Amniotic epithelial cell (primary cell): ENCODE measurements at places on chromosomes 12 and 14.

DNA sequence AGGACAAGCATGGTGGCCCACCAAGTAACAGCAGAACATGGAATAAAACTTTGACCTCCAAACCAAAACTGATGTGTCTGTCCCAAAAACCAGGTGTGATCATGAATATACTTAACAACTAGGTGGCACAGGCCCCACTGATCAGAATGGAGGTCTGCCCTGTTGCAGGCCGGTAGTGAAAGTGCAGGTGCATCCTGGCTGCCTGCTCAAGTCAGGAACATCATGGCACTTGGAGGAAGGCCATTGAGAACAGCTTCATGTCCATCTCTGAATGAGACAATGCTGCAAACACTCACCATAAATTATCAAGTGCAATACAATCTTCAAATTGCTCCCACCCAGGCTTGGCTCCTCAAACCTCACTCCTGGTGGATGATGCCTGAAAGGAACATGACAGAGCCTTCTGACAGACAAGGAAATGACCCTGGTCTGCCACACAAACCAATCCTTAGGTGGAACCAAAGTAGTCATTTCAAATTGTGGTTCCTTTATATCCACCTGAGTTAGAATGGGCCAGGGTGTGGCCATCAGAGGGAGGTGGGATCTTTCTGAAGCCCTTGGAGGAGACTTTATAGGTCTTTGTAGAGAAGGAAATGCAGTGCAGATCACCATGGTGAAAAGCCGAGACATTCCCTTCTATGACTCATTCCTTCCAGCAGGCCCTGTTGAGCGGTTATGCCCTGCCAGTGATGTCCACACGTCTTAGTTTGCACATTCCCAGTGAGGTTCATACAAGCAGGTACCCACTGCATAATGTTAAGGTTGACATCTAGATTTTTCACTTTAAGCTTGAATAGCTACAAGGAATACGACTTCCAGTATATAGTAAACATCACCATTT is 36.0 kb downstream of the EGLN3 start:
- DNase-seq, result peak; percentile 90

GRCh38 chr14:96574633-96575632 is 72.8 kb downstream of the PAPOLA start:
- no peak for DNase-seq

DNA sequence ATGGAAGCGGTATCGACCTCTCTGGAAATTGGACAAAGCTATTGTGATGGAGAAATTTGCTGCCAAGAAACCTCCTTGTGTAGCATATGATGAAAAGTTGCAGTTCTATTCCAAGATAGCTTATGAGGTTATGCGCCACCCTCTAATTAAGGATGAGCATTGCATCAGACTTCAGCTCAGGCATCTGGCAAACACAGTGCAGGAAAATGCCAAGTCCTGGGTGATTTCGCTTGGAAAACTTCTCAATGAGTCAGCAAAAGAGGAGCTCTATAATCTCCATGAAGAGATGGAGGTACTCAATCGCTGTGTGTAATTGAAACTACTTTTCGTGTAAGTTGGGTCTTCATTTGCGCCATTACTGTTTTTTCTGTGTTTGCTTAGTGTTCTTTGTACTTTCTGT is 51.2 kb downstream of the DNAH10 start:
- DNase-seq, result peak; percentile 73

DNA sequence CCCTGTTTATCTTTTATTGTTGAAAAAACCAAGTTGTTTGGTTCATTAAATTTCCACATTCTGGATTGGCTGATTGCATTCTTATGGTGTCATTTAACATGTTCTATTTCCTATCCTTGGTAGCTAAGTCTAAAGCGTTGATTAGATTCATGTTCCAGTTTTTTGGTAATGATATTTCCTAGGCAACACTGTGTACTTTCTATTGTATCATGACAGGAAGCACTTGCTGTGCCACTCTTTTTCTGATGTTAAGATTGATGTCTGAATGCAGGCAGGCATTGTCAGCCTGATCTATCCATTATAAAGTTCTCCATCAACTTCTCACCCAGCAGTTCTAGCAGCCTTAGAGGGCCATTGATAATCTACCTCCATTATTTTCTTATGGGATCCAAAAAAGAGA is 91.1 kb upstream of the ARID2 start:
- DNase-seq, result no peak

DNA sequence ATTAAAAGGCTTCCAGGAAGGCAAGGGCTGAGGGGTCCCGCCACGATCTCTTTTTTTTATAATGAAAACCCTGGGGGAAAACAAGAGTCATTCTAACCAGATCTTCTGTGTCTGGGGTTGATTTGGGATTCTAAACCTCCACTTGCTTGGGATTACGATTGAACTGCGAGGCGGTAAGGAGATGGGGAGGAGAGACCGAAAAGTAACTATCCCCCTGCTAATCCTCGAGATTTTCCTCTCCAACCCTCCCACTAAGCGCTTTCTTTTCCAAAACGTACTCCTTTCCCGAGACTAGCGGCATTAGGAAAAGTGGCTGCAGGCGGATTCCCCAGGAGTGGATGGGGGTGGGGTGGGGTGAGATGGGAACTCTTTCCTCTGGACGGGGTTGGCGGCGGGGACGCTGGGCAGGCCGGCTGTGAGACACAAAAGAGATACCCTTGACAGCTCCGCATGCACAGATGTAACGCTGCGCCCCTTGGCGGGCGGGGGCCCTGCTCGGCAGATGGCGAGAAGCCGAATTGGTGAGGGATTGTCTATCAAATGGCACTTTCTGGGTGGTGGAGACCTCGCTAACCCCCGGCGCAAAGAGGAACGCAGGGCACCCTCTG is 830 bp upstream of the SRRM4 start:
- no peak for DNase-seq

DNA sequence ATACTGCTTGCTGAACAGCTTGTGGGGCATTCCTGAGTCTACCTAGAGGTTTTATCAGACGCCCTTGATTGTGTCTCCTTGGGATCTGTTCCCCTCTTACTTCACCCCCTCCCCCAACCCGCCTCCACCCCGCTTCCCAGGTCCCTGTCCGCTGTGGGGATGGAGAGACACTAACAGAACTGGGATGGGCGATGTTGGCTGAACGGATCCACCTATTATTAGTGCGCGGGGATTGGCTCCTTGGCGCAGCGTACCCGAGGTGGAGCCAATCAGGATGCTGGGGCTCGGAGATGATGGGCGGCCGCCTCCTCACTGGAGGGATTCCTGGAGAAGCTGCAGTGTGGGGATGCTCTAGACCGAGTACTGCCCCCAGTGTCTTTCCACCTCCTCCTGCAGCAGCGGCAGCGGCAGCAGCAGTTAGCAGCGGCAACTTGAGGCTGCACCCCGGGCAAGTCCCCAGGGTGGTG is at the start of gene SYT1:
Gene SYT1 (plus strand): TSS at position 372 of the 467 bp plus-strand sequence.
- peak; percentile 81 for DNase-seq

DNA sequence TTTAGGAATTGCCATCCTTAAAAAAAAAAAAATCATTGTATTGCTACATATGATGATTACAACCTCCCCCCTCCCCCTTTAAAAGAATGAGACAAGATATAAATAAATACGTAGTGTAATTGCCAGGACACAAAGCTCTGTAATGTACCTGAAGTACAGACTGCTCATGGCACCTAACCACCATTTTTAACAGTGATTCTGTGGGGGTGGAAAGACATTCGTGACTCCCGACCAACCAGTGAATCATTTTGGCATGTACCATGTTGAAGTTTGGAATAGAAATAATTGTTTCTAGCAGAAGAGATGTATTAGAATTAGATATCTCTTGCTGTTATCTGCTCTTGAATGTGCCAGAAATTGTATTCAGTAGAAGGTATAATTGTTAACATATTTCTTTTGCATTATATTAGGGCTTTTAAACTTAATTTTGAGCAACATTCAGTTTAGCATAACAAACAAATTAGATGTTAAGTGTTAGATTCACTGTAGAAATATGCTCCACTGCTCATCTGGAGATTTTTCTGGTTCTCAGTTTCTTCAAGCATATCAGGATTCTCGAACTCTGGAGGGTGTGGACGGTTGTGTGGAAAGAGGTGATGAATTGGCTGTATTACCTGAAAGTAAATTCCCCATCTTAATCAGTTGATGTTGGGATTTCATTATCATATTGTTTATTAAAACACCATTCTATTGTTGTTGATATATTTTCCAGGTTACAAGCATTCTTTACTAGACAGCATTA is 31.1 kb downstream of the FRS2 start:
- peak; percentile 43 for DNase-seq

GRCh38 chr12:47977046-47977771 is 13.8 kb downstream of the TMEM106C start:
- no peak for DNase-seq

GRCh38 chr12:23540572-23540971 is 408.9 kb downstream of the SOX5 start:
- DNase-seq, result no peak

- no peak for DNase-seq
These were observed 104.0 kb downstream of the CALM1 start for GRCh38 chr14:90500665-90501370.

- DNase-seq, result no peak
These were observed 690.5 kb downstream of the C12orf50 start for GRCh38 chr12:87338681-87339080.

DNA sequence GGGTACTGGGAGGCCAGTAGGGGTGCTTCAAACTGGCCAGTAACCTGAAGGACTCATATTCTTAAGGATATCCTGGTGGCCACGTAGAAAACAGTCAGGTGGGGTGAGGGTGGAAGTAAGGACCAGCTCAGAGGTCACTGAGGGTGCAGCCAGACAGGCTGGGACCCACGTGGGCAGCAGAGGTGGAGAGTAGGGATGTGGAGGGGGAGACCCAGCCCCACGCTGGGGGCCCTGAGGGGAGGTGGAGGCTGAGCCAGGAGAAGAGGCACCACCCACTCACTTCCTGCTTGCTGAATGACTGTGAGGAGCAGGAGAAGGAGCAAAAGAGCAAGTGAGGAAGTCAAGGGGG is 12.6 kb upstream of the SERPINA3 start:
- DNase-seq, result peak; percentile 44

DNA sequence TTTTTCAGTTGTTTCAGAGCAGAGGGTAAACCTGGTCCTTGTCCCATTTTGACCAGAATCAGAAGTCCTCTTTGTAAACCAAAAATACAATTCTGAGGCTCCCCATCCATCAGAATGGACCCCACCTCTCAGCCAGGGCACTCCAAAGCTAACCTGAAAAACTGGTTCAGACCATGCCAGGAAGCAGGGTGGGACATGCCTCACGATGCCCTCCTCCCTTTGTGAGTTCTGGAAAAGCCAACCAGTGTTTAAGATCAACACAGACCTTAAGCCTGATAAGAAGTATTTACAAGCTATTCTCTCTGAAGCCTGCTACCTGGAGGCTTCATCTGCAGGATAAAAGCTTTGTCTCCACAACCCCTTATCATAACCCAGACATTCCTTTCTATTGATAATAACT is 35.4 kb downstream of the TNFAIP2 start:
- no peak for DNase-seq

DNA sequence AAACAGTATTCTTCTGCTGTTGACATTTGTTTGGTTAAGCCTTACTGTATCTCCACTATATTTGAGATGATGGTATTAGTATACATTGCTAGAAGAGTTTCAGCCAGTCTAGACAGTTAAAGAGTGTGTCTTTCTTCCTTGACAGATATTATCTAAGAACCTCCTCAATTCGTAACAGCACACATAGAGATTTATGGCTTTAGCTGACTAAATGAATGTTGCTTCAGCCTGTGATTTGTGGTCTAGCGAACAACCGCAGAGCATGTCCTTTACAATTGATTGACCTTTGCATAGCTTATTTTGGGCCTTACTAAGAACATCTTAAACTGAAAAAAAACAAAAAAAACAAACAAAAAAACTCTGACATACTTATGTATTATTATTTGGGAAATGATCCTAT is 122.2 kb downstream of the DAAM1 start:
- DNase-seq, result peak; percentile 74

DNA sequence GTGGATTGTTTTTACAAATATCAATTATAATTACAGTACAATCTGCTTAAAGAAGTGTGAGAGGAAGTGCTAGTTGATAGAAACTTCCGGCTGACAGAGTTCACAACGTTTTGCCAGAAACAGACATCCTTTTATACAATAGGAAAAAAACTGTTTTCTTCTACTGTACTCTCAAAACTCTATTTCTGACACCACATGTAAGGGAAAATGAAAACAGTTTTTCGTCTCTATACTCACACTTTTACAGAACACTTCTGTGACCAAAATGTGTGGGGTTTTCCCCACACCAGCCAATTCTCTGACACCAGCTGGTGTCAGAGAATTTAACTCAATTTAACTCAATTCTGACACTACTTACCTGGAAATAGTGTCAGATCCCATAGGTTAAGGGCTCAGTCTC is 24.2 kb upstream of the HIF1A start:
- DNase-seq, result no peak

- DNase-seq, result peak; percentile 42
These were observed 628 bp downstream of the SNRPF start for GRCh38 chr12:95859344-95859816.

GRCh38 chr14:59215322-59215721 is 26.9 kb downstream of the DAAM1 start:
- peak; percentile 13 for DNase-seq

DNA sequence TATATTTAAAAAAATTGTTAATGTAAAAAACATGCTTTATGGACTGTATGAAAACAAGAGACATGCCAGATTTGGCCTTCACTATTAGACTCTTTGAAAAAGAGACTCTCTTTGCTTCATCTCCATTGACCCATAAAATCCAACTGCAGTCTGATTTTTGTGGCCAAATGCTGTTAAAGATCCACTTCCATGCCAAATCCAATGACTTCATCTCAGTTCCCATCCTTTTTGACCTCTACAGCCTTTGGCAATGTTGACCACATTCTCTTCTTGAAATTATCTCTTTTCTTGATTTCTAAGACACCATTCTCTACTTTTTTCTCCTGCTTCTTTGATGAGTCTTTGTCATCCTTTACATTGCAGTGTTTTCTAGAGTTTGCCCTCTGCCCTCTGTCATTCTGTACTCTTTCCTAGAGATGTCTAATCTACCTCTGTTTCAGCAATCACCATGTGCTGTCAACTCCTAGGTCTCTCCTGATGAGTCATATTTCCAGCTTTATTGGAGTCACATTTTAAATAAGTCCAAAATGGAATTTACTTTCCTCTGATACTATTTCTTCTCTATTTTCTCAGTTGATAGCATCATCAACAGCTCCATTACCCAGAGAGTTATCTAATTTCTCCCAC is 2.4 kb downstream of the TMPRSS12 start:
- DNase-seq, result peak; percentile 19
